ENCODE measurements at places on chromosomes 5 and 9.

DNA sequence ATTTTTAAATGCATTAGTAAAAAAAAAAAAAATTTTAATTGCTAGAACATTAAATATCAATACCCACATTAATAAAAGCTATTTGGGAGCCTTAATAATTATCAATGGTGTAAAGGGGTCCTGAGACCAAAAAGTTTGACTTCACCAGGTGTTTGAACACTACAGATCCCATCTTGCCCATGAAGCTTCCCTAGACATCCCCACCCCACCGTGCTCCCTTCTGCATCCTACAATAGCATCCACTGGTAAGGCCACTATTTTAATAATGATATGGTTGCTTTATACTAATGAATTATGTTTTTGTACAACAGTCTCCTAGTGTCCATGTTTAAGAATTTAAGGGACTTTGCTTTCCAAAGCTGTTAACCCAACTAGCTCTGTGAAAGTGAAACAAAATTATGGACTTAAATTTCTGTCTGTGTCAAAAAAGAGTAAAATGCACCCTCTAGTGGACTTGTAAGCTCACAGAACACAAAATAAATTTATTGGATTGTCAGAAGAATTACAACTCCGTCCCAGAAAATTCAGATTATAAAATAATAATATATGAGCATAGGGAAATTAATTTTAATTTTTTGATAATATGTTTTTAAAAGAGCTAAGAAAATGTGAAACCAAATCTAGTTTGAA lies 76.0 kb downstream of the ARL15 start:
- DNase-seq: no peak

GRCh38 chr5:90223756-90224155 lies 185.8 kb downstream of the CETN3 start:
- DNase-seq: no peak

DNA sequence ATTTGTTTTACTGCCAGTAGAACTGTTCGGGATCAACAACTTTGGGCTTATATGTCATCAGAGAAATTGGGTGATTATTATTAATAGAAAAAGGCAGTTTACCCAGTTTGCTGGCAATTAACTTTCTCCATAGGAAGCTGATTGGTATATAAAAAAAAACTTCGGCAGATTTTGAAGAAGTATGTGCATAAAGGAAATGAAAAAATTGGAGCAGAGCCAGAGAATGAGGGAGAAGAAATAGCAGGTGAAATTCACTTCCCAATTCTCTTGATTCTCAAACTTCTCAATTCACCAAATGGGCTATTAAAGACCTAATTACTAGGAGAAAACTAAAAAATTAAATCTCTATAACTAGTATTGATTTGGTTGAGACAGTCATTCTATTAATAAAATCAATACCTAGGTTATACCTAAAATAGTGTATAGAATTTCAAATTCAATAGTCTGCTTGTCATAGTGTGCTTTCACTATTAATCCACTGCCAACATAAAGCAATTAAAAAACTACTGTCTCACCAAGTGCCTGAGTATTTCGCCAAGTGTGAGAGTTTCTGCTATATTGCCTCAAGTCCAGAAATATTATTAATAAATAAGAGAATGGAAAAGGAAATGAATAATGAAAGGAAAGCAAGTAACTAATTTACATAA lies 47.5 kb downstream of the STX17 start:
- DNase-seq: no peak

GRCh38 chr5:69188811-69189161 lies 597 bp upstream of the CENPH start:
- no peak for DNase-seq

GRCh38 chr9:130681769-130682420 lies 11.7 kb upstream of the EXOSC2 start:
- DNase-seq: no peak

DNA sequence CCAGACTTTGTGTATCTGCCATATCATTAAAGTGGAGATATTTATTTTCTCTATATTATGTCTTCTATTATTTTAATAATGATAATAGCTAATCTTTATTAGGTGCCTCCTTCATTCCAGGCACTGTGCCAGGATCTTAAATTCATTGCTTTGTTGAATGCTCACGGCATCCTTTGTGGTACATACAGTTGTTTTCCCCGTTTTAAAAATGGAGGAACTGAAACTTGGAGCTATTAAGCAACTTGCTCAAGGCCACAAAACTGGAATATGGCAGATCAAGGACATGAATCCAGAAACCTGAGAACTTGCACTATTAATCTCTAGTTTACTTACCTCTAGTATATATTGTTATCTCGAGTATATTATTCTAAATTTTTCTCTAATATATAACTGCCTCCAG lies 41.5 kb upstream of the PPP3R2 start:
- no peak for DNase-seq

- DNase-seq: no peak
Measured at GRCh38 chr9:98971168-98971914, 27.6 kb downstream of the COL15A1 start.

DNA sequence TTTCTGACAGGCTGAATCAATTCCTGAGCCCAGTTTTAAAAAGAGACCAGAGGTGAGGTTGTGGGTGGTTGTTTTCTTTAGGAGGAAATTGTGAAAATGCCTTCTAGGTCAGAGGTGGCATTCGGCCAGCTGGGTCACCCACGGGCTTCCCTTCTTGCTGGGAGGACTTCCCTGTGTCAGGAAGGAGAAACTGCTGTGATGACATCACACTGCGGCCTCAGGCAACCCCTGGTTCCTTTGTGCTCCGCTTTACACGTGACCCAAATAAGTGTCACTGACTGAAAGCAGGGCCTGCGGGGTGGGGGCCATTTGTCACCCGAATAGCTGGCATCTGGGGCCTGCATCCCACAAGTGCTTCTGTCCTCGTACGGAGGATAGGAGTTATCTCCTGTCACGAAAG lies 39.7 kb downstream of the FABP6 start:
- DNase-seq: no peak

Data from cerebellar nuclear complex (tissue), 1 donor.